ENCODE measurements at places on chromosomes 12 and 14. TPM values are rescaled to one million over a fixed set of nuclear protein-coding genes. Genes with fewer than 3 reads are reported as not detected.

- H3K36me3 ChIP-seq, result no peaks in the 10 kb centered on the region
- no peaks in the 10 kb centered on the region for H3K4me1 ChIP-seq
- DNase-seq, result no peak
- H3K27ac ChIP-seq, result no peak overlapping the region
Measured at GRCh38 chr12:29895966-29896365, 112.2 kb upstream of the TMTC1 start.

GRCh38 chr14:90674043-90674670 is 142.1 kb downstream of the TTC7B start:
- H3K27me3 ChIP-seq, result no peaks in the 10 kb centered on the region
- H3K4me1 ChIP-seq, result no peaks in the 10 kb centered on the region
- no peak overlapping the region for H3K27ac ChIP-seq
- H3K4me3 ChIP-seq, result no peak overlapping the region
- no peaks in the 10 kb centered on the region for H3K36me3 ChIP-seq

DNA sequence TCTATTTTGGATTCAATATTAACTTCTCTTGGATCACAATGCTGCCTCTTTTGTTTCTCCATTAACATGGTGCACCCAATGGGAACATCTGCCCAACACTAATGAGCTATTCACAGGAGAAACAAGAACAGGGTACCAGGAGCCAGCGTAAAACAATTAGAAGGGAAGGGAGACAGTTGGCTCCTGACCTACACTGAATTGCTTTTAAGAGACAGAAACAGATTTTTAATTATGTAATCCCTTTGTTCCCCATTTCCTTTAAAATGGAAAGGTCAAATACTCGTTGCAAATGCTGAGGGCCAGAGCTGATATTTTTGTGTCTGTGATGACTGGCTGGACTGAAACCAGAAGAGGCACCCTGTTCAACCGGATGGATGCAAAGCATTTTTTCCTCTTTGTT is 108.3 kb downstream of the SEC23A start:
- no peak overlapping the region for H3K27ac ChIP-seq
- H3K27me3 ChIP-seq, result no peaks in the 10 kb centered on the region
- H3K4me1 ChIP-seq, result no peaks in the 10 kb centered on the region
- H3K4me3 ChIP-seq, result no peak overlapping the region

GRCh38 chr14:92558319-92558718 is 44.7 kb downstream of the RIN3 start:
- no peaks in the 10 kb centered on the region for H3K27me3 ChIP-seq
- no peak overlapping the region for H3K4me3 ChIP-seq
- no peaks in the 10 kb centered on the region for H3K4me1 ChIP-seq
- no peak overlapping the region for H3K27ac ChIP-seq

The LRRC9 gene
- not detected for total RNA-seq
